ENCODE measurements at places on chromosomes 11 and 22.
A peak's percentile ranks its signal among the peaks of the same experiment; 100 is the strongest.

DNA sequence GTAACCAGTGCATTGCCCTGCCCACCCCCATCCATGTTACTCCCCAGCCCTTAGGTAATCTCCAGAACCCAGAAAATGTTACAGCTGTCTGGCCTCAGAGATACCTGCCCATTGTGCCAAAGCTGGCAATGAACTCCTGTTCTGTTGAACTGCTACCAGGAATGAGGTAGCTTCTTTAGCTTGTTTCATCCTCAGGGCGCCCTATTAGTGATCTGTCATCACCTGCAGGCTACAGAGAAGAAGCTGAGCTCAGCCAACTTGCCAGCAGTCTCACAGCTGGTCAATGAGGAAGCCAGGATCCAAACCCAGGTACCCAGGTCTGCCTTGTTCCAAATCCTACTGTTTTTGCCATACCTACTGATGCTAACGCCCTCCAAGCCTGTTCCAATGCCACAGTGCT lies 88.7 kb downstream of the GALNT18 start:
- DNase-seq, result no peak

DNA sequence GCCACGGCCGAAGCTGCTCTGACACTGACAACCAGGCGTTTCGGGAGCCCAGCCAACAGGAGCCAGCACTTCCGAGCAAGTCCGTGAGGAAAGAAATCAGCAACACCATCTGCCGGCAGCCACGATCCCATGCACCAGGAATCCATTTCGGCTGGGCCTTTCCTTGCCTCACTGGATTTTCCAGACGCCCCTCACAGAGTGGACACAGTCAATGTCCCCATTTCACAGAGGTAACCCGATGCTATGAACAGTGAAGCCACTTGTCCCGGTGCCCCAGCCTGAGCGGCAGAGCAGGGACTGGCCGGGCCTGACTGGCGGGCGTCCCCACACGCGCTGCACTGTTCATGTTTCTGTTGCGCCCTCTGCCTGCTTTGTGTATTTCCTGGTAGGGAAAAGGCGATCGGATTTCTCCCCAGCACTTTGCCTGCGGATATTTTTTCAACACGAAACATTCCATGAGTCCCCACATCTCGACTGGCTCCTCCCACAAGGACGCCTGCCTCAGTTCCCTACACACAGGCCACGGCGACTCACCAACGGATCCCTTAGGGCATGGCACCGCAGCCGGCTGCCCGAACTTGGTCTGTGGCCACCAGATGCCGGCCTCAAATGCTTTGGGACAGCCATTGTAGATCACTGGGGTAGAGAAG lies 55.3 kb downstream of the TRMU start:
- DNase-seq, result no peak

GRCh38 chr11:84333221-84333620 lies 1047.1 kb upstream of the CCDC90B start:
- no peak for DNase-seq

DNA sequence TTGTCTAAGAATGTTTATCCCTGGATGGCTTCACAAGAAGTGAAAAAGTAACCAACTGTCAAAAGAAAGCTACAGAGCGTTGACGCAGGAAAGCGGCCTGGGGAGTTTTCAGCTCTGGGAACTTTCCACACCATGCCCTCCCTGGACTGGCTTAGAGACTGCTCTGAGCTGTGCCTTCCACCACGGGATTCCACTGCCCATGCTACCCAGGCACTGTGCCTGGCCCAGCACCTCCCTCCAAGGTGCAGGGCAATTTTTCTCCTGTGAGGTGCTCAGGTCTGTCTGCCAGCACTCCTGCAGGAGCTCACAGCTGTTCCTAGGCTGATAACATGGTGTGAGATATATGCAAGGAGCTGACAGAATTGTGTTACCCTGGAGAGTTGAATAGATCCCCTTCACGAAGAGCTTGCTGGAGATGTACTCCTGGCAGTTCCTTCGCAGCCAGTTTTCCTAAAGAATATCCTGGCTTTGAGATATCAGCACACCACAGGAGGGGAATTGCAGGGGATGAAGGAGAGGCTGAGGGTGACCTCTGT lies 258.3 kb upstream of the B3GAT1 start:
- DNase-seq, result no peak

- no peak for DNase-seq
These were observed 284.0 kb downstream of the KIRREL3 start for GRCh38 chr11:126716456-126717083.

DNA sequence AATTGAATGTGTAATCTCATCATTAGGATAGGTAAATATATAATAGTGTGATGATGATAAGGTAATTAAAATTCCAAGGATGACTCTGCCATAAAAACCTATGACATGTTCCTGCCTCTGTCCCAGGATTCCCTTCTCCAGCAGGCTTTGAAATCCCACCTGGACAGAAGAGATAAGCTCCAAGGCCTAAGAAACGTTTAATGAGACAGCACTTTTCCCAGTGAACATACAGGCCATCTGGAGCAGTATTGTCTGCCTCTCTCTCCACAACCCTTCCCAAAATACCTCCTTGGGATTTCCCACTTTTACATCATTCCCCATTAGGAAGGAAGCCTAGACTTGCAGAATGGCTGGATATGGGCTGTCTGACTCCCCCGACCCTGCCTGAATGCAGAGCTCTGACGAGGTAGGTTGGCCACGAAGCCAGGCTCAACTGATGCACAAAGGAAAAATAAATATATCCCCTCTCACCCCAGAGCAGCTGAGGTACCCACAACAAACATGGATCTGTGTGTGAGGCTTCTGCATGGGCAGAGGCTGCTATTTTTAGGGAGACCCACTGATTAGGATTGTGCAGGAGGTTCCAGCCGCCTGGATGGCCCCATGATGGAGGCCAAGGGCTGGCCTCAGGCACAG lies 71.0 kb downstream of the TMPRSS5 start:
- DNase-seq, result no peak

- DNase-seq, result no peak
These were observed 583 bp downstream of the FGF4 start for GRCh38 chr11:69774354-69775162.

DNA sequence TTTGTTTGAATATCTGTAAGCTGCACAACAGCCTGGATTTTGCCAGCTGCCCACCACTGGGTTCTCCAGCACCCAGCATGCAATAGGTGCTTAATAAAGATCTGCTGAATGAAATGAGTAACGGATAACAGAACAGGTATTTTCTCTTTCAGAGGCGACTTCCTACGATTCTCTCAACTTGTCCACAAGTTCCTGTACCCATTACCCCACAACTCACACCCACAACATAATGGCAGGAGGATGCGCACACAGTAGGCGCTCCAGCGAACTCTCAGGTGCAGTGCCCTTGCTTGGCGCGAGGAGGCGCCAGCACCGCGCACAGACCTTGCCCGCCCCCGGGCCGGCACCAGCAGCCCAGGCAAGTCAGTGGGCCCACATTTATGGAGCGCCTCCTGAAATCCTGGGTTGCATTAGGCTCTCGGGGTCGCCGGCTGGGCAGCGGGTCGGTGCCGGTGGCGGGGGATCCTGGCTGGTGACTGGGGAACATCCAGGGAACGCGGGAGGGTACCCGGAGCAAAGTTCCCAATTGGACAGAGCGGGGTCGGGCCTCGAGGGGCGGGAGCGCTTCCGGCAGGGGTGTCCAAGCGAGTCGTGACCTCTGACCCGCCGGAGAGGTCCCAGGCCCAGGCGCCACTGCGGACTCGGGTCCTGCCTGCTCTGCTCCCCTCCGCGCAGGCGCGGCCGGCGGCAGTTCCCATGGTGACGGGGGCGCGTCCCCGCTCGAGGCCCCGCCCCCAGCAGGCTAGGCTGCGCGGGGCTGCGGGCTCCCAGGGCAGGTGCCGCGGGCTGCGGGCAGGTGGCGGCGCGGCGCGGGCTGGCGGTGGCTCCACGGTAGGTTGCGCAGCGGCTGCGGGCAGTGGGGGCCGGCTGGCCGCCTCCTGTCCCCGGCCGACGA lies at the start of gene KIAA1671:
Gene KIAA1671, plus strand, starts transcription at position 775 of the 895 bp plus-strand sequence. CDS start 75,284 bp downstream, outside the sequence.
- DNase-seq, result no peak

- DNase-seq, result no peak
These were observed 342.3 kb downstream of the CADM1 start for GRCh38 chr11:115161876-115162275.

- no peak for DNase-seq
These were observed 37.1 kb downstream of the RELT start for GRCh38 chr11:73413256-73413655.

- DNase-seq, result no peak
These were observed 67.5 kb downstream of the PRR5L start for GRCh38 chr11:36363361-36364268.

GRCh38 chr11:57303990-57304579 lies 20.7 kb downstream of the TNKS1BP1 start:
- no peak for DNase-seq

DNA sequence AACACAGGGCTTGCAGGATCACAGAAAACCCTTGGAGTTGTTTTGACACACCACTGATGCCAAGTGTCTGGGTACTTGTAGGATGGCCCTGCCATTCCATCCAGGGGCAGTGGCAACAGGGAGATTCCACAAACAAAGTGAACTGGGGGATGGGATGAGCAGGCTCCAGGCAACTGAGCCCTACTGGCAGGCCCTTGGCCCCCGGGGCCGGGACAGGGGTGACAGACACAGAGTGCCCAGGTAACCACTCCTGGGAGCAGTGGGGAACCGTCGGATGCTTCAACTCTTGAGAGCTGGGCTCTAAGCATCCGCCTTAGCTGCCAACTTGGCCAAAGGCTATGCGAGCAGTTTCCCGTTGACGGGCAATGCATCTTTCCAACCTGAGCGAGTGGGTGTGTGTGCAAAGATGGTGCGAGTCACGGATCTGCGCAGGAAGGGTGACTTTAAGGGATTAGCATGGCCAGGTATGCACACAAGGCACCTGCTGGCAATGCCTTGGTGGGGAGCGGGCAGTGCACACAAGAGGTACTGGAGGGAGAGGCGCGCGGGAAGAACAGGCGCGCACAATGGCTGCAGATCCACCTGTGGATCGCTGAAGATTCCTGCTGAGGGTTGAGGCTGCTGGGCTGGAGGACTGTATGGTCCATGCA lies 83.1 kb upstream of the PRODH start:
- DNase-seq, result no peak

GRCh38 chr11:72321381-72321996 lies 77.5 kb upstream of the PHOX2A start:
- DNase-seq, result peak; percentile 28

- no peak for DNase-seq
These were observed 57.5 kb upstream of the EED start for GRCh38 chr11:86187027-86187426.

DNA sequence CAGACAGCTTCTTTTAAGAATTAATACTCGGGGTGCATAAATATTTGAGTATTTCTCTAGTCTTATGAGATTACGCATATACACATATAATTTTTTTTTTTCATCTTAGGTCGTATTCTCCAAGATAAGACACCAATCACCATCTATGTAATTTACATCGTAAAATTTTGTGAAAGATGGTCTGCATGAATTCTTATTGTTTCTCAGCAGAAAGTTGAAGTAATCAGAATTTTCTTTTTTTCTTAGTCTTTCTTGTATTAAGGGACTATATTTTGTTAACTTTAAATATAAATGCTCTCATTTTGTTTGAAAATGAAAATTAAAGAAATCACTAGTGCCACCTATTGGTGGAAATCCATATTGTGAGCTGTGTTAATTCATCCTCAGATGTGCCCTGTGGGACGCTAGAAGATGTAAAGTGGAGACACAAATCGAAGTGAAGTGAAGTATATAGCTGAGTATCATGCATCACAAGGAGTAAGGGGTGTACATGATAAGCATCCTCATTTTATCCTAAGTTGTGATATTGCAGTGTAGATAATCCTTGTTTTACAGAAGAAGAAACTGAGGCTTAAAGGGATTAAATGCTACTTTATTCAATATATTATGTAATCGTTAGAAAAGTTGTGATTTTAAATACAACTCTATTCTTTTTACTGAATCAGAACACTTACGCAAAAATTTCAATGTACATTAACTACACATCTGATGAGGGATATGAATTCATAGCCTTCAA lies 2084.3 kb downstream of the LRRC4C start:
- no peak for DNase-seq

GRCh38 chr11:114928260-114928870 lies 250.0 kb downstream of the NXPE2 start:
- no peak for DNase-seq

DNA sequence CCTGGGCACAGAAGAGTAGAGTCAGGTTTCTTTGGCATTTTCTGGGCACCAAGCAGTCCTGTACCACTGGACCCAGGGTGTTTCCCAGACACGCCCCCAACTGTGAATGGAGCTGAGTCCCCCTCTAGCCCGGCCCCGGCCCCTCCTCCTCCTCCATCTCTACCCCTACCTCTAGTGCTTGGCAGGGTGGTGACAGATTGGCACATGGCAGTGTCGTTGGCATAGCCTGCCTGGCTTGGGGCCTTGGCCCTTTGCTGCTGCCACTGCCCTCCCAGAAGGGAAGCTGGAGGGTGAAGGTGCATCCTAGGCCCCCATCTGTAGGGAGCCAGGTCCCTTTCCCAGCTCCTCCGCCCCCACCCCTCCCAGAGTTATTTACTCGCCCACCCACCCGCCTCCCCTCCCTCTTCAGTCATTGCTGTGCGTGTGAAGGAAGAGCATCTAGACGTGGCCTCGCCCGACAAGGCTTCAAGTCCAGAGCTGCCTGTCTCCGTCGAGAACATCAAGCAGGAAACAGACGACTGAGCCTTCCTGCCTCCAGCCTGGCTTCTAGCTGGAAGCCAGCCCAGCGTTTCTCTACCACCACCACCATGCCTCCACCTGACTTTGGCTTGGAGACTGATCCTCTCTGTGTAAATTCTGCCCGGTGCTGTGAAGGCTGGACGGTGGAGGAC lies 10.9 kb downstream of the CHADL start:
- no peak for DNase-seq

DNA sequence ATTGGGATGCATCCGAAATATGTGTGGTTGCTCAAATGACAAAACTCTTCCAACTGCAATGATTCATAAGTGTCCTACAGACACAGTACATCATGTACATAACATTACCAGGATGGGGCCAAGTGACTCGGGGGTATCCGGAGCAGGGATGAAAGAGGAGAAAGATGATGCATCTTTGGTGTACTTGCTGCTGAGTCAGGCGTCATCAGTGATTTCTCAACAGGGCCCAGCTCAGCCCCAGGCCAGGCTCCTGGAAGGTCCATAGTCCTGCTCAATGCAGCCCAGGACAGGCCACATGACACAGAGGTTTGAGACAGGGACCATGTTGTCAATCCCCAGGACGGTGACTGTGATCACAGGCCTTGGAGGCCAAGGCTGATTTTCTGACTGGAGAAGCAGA lies 59.3 kb downstream of the GGTLC2 start:
- no peak for DNase-seq

GRCh38 chr11:57438345-57439285 lies 11.7 kb upstream of the SLC43A3 start:
- DNase-seq, result no peak

GRCh38 chr11:75263944-75264349 lies 23.4 kb downstream of the TPBGL start:
- no peak for DNase-seq

GRCh38 chr11:335779-336658 lies 15.4 kb upstream of the IFITM3 start:
- no peak for DNase-seq
